ENCODE measurements at places on chromosomes 12 and 14.

GRCh38 chr12:1728824-1729223 is 38.0 kb downstream of the ADIPOR2 start:
- DNase-seq: no peak

- DNase-seq: no peak
These were observed 99.0 kb downstream of the NUBPL start for GRCh38 chr14:31660191-31660590.

DNA sequence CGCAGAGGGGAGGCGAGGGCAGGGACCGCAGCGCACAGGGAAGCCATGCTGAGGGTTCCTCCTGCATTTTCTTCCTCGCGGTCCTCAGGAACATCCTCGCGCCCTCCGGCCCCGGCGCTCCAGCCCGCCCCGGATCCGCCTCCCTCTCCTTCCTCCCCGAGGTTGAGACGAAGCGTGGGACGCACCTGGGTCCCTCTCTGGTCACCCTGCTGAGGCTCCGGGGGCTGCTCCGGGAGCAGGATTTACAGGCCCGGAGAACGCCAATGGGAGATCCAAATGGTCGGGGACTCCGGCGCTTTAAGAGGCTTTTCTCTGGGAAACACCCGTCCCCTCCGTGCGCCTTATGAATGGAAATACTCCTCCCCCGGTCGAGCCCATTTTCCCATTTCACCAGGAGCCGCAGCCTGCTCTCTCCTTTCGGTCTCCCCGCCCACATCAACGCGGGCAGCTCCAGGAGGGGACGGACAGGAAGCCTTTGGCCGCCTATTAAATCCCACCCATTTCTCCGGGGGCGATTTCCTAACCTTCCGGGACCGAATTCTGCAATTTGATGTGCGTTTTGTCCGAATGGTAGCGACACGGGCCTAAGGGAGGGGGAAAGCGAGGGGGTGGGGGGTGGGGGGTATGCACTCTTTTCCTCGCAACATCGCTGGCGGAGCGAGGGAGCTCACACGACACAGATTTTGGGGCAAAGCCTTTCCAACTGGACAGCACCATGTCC is at the start of gene UNC79:
Gene UNC79 (plus strand): TSS at position 625 of the 721 bp plus-strand sequence. CDS start 91 bp downstream, at position 716.
- DNase-seq: no peak

- DNase-seq: no peak
These were observed 21.8 kb upstream of the SMCO2 start for GRCh38 chr12:27424631-27425230.

DNA sequence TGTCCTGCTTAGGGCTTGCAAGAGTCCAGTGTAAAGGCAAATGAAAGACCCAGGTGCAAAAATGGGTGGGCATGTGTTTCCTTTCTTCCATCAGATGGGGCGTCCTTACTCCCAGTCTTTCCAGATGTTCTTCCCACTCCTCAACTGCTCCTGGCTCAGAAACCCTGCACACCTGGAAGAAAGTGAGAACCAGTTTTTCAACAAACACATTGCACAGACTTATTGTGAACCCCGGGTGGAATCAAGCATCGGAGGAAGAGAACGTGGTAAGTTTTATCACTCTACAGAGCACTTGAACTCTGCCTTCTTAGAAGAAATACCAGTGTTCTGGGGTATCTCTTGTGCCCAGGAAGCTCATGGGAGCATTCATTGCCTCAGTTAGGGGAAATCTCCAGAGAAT is 93.3 kb downstream of the TMX1 start:
- DNase-seq: no peak

DNA sequence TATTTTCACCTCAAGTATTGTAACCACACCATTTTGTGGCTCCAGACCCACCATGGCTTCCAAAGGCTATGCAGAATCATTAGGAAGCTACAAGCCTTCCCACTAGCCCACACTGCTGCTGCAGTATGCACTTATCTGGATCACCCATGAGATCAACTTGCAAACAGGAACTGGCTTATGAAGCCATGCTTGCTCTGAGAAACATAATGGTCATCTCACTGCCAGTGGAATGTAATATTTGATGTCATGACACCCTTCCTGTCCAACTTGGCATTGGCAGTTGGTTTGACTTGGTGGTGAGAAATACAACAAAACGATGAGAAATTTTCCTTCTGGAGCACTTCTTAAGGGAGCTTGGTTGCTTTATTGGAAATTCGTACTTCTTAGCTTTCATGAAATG is 69.3 kb upstream of the FRMD6 start:
- no peak for DNase-seq

- no peak for DNase-seq
These were observed 177.3 kb upstream of the NUDT4 start for GRCh38 chr12:93200291-93200917.

- DNase-seq: no peak
These were observed 90.5 kb downstream of the KIF26A start for GRCh38 chr14:104228716-104229533.

DNA sequence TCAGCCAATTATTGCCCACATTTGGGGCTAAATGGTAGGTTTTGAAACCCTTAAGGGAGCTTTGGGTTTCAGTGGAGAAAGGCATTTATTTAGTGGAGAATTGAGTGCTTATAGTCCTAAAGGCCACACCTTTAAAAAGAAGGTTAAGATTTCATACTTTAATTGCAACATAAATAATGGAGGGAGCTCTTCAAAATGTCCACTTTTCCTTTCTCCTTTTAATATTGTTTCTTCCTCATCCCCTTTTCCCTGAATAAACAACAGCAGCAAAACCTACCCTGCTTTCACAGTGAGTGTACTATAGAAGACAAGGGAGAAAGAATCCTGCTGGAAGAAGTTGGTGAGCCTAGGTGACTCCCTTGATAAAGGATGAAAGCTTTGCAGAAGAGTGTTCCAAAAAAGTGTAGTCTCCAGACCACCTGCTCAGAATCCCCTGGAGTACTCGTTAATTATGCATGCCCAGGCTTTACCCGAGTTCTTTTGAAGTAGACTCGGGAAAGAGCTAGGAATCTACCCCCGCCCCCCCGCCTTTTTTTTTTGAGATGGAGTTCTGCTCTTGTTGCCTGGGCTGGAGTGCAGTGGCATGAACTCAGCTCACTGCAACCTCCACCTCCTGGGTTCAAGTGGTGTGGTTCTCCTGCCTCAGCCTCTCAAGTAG is 11.5 kb upstream of the EID3 start:
- no peak for DNase-seq

DNA sequence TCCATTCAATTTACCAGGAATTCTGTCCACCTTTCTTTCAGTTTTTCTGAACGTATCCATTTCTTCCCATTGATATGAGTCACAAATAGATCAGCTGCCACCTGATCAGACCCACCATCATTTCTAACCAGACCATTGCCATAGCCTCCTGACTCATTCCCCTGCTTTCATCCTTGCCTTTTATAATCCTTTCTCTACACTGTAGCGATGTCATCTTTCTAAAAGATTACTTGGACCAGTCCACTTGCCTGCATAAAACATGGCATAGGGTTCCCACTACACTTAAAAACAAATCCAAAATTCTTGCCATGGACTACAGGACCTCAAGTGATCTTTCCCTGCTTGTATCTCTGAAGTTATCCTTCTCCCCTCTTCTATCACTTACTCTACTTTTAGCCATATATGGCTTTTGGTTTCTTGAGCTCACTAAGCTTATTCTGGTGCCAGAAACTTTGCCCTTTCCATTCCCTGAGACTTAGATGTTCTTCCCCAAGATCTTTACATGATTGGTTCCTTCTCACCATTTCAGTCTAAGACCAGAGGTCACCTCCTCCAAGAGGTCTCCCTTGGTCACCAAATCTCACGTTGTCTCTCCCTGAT is 149.5 kb upstream of the KRR1 start:
- no peak for DNase-seq

Data from stimulated activated CD4-positive, alpha-beta T cell treated with anti-CD3 and anti-CD28 coated beads, Interleukin-12 subunit alpha, Interleukin-12 subunit beta, amount 100 ng/mL, for 24 hours (primary cell).